Stimulated activated CD8-positive, alpha-beta memory T cell treated with anti-CD3 and anti-CD28 coated beads, Interleukin-15, amount 100 ng/mL, for 1 hour (primary cell): ENCODE measurements at places on chromosomes 13 and 19.
A peak's percentile ranks its signal among the peaks of the same experiment; 100 is the strongest.

GRCh38 chr13:28889086-28889732 lies 69.1 kb downstream of the MTUS2 start:
- DNase-seq, result no peak

DNA sequence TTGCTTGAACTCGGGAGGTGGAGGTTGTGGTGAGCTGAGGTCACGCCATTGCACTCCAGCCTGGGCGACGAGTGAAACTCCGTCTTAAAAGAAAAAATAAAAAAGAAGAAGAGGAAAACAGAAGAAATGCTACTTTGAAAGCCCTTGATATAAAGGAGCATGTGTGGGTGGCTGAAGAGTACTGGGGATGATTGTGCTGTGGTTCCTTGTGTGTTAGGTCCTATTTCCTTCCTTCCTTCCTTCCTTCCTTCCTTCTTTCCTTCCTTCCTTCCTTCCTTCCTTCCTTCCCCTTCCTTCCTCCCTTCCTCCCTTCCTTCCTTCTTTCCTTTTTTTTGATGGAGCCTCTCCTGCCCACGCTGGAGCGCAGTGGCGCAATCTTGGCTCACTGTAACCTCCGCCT lies 14.3 kb downstream of the WDR88 start:
- DNase-seq, result no peak

- no peak for DNase-seq
Measured at GRCh38 chr13:31639443-31640163, 99.7 kb upstream of the RXFP2 start.

DNA sequence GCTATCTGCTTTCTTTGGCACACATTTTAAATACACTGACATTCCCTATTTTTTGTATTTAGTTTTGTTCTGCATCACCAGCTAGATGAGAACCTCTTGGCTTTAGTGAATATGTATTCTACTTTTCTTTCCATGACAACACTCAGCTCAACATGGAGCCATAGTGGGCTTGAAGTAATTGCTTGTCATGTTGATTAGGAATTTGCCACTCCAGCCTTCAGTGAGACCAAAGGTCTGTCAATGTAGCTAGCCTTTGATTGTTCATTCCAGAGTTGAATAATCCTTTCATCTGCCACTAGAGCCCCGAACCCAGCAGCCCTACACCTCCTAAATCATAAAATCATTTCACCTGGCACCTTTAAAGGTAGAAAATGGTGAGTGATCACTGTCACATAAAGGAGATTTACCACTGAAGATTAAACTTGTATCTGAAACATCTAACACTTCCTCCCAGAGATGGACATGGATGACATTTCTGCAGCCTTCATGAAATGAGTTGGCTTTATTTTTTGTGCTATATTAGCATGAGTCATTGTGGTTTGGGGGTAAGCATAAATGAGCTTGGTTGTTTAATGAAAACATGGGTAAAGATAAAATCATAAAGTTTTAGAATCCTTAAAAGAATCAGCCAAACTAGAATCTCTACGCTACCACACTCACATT lies 29.2 kb upstream of the GARRE1 start:
- no peak for DNase-seq

DNA sequence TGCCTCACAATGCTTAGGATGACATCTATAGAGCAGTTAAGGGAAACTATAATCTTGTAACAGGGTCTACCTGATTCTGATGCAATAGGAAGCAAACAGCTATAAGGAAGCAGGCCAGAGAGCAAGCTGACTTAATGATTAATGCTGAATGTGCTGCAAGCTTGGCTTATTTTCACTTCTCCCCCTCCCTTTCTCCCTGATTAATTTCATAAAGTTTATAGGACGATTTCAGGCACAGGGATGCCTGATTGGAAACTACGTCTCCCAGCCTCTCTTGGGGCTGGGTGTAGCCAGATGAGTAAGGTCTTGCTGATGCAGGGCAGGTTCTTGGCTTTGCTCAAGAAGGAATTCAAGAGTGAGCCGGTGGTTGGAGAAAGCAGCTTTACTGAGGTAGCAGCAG lies 82.8 kb upstream of the MRI1 start:
- DNase-seq, result no peak

DNA sequence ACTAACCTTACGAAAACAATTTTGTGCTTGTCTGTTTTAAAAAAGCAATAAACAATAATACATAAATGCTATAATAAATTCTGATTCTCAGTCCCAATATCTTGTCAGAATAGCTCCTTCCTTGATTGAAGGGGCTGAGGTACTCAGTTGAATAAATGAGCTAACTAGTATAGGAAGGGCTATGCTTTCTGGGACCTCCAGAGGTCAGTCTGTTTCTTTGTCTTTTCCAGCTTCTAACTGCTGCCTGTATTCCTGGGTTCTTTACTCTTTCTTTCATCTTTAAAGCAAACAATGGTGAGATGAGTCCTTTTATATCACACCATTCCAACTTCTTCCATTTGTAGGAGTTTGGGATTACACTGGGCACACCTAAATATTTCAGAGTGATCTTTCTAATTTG lies 1297.0 kb upstream of the ATXN8OS start:
- DNase-seq, result no peak

GRCh38 chr19:41264581-41265394 lies 616 bp downstream of the HNRNPUL1 start:
- peak; percentile 13 for DNase-seq

DNA sequence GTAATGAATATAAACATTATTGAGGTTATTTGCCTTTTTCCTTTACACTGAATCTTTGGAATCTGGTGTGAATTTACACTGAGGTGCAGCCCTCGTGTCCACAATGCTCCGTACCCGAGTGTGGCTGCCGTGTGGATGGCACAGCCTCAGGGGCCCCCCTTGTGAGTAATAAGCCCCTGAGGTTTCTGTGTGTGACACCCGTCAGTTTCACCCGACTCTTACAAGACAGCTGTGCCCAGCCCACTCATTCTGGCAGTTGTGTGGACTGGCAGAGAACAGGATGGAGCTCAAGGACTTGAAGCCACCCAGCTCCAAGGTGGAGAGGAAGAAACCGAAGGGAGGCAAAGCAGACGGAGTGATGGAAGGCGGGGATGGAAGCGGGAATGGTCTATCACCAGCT lies 7.8 kb downstream of the PROZ start:
- DNase-seq, result no peak

DNA sequence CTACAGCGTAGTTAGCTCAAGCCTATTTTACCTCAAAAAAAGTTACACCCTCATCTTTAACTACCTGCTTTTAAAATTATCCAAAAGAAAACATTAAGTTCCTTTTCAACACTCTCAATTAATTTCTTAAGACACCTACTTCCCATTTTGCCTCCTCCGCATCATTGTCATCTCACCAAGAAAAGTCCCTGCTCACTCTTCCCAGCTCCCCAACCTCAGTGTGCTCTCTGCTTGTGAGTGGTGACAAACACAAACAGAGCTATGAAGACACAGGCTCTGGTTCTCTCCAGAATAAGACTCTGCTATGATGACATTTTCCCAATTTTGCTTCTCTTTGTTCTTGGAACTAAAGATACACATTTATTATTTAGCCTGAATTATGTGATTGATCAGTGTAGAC lies 385.1 kb upstream of the HTR2A start:
- DNase-seq, result no peak

- no peak for DNase-seq
Measured at GRCh38 chr13:113577881-113578435, 6.6 kb upstream of the TFDP1 start.

- no peak for DNase-seq
Measured at GRCh38 chr13:49235856-49236431, 11.8 kb upstream of the CDADC1 start.

- DNase-seq, result no peak
Measured at GRCh38 chr13:109036078-109036780, 406.8 kb downstream of the MYO16 start.

GRCh38 chr19:50602496-50602895 lies 34.3 kb upstream of the LRRC4B start:
- DNase-seq, result no peak

DNA sequence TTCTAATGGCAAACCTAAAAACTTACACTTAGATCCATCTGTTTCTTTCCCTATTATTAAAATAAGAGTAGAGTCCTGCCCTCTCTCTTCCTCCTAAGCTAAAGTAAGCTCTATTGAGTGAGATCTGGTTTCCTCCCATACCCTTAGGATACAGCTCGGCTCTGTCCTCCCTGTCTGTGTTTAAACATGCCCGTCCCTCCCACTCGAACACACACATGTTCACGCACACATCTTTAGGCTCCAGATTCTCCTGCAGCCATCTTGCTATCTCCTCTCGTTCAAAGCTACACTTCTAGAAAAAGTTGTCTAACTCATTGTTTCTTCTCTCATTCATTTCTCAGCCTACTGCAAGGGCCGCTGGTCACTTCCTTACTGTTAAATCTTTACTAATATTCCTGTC lies 15.1 kb upstream of the CEBPG start:
- no peak for DNase-seq

DNA sequence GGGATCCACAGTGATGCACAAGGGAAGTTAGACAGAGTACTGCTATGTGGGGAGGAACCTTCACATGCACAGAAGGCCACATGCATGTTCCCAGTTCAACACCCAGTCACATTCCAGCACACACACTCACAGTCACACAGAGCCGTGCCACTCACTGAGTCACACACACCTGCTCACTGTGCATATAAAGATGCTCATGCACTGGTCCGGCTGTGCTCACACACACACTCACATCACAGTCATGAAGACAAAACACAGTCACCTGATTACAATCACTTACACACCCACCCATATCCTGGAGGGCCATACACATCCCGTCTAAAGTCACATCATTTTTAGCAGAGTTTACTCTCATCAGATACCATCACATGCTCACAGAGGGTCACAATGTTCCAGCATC lies 478 bp downstream of the CLC start:
- no peak for DNase-seq
